H54 (cell line): ENCODE measurements at places on chromosomes 5 and 9.

- DNase-seq, result no peak
Observed at GRCh38 chr5:168135897-168136296, 155.5 kb upstream of the WWC1 start.

- no peak for DNase-seq
Observed at GRCh38 chr9:135224921-135225541, 137.6 kb downstream of the OLFM1 start.

- DNase-seq, result no peak
Observed at GRCh38 chr5:178425621-178426068, 164.5 kb downstream of the COL23A1 start.

DNA sequence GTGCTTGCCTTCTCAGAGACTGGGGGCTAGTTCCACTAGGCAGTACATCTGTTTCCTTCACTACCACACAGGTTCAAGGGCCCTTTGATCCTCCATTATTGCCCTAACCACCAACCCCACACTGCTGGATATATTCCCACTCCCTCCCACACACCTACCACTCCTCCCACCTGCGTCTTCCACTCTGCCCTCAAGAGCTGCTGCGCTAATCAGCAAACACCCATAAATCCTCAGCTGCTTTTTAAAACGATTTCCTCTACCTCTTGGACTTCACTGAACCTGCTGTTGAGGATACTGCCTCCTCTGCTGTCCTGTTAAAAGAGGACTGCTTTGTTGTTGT lies 120.9 kb downstream of the MAPKAP1 start:
- DNase-seq, result no peak

DNA sequence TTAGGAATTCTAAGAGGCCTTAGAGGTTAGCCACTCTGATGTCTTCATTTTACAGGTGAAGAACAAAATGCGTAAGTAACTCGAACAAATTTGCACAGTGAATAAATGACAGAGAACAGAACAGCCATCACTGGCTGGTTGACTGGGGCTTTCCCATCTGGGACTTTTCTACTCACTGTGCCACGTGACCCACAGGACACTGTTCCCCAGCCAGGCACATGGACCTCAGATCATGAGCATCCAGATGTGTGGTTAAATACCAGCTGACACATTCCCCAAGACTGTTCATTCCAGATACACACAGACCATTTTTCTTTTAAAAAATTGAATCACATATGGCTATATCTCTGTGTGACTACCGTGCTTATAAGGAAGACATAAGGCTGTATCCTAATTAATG lies 25.8 kb upstream of the MED10 start:
- no peak for DNase-seq

GRCh38 chr5:133848341-133848811 lies 120.0 kb downstream of the C5orf15 start:
- DNase-seq, result peak; percentile 15

DNA sequence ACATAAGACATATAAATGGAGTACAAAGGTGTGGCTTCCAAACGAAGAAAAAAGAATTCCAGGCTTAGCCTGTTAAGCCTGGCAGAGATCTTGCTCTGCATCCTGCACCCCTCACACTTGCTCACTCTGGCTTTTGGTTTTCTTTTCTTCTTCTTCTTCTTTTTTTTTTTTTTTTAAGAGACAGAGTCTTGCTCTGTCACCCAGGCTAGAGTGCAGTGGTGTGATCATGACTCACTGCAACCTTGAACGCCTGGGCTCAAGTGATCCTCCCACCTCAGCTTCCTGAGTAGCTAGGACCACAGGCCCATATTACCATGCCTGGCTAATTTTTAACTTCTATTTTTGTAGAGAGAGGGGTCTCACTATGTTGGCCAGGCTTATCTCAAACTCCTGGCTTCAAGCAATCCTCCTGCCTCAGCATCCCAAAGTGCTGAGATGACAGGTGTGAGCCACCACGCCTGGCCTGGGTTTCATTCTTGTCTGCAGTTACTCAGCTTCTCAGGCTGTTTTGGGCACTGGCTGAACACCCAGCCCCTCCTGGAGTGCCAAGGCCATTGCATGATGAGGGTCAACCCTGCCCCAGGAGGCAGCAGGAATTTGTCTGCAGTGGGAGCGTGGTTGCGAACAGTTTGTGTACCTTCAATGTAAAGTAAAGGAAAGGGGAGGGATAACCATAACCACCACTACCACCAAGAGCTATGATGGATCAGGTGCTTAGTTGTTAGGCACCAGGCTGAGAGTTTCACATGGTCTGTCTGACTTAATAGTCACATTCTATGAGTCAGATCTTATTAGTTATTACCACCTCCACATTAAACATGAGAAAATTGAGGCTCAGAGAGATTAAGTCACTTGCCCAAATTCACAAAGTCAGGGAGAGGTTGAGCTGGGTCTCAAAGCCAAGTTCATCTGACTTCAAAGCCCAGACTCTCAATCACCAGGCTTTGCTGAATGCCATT lies 219.2 kb upstream of the PANK3 start:
- DNase-seq, result no peak

DNA sequence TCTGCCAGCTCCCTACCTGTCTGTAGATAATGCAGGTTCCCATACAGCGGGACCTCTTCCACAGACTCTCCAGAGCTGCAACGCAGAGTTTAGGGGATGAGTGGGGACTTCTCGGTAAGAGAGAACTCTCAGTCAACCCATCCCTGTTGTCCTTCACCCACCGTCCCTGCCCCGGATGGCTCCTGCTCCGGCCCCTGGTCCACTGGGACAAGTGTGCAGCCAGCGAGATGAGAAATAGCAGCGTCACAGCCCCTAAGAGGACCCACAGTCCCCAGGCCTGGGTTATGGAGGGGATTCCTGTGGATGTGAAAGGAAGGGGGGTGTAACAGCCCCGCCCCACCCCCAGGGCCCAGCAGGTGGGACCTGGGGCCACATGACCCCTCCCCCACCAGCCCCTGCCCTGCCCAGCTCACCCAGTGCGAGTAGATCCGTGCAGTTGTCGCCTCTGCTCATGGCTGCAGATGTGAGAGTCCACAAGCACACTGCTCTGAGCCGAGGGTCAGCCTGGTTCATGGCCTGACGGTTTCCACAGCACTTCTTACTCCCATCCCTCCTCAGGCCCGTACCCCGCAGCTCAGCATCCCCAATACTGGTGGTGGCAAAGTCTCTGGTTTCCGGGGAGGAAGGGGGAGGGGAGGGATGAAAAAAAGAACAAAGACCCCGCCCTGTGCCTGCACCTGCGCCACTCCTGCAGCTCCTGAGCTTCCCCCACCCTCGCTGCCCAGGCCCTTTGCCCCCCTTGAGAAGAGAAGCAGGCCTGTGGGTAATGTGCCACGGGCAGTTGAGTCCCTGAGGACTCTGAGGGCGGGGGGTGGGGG lies at the start of gene SIT1:
Gene SIT1 (minus strand): TSS at position 591 of the 818 bp plus-strand sequence. CDS start 78 bp downstream, at position 513.
- DNase-seq, result no peak

- peak; percentile 13 for DNase-seq
Observed at GRCh38 chr9:19517202-19517942, 108.6 kb downstream of the ACER2 start.

GRCh38 chr5:178519155-178519554 lies 71.0 kb downstream of the COL23A1 start:
- no peak for DNase-seq

GRCh38 chr9:33620738-33621439 lies 96.8 kb downstream of the ANKRD18B start:
- DNase-seq, result peak; percentile 9

GRCh38 chr9:89137542-89138462 lies 40.8 kb downstream of the SHC3 start:
- peak; percentile 62 for DNase-seq

- DNase-seq, result no peak
Observed at GRCh38 chr9:106830527-106831150, 32.3 kb upstream of the ZNF462 start.

DNA sequence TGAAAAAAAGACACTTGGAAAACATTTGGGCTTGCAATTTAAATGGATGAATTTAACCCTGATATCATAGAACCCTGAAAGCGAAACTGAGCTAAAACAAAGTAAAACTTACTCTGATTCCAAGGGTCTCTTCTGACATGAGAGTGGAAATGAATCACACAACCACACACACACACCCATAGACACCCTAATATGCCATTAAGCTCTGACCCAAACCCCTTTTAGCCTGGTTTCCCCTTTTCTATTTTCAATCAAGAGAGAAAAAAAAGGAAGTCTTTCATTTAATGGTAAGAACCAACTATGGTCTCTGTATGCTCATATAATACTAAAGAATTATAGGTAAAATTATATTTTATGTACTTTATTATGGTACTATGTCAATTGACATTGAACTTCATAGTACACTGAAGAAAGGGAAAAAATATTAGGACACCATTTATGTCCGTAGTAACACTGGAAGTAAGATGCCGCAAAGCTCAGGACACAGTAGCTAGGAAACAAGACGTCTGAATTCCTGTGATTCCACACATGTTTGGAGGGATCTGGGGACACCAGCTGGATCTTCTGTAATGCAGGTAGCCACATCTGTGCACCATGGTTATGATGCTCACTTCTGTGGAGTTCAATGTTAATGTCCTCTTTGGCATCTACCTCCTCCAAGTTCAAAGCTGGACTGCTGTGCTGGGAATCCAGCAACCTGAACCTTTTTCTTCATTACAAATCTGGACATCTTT lies 95.8 kb downstream of the PCSK1 start:
- DNase-seq, result no peak

DNA sequence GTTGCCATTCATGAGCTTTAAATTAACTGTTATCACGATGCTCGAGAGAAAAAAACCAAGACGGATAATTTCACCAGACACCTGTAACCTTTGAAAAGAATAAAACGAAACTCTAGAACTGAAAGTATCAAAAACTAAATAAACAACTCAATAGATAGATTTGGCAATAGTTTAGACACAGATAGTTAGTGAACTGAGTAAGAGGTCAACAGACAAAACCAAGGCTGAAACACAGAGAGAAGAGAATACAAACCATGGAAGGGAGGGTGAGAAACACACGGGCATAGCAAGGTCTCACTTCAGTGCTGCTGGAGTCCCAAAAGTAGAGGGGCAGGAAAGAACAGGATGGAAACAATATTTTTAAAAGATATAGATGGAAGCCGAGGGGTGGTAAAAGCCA lies 3.3 kb upstream of the OR2V1 start:
- DNase-seq, result no peak

- DNase-seq, result no peak
Observed at GRCh38 chr9:80305136-80305535, 733.4 kb downstream of the TLE4 start.

GRCh38 chr5:176916337-176916736 lies 17.2 kb upstream of the HK3 start:
- no peak for DNase-seq

GRCh38 chr5:111731638-111732037 lies 25.4 kb downstream of the NREP start:
- no peak for DNase-seq

DNA sequence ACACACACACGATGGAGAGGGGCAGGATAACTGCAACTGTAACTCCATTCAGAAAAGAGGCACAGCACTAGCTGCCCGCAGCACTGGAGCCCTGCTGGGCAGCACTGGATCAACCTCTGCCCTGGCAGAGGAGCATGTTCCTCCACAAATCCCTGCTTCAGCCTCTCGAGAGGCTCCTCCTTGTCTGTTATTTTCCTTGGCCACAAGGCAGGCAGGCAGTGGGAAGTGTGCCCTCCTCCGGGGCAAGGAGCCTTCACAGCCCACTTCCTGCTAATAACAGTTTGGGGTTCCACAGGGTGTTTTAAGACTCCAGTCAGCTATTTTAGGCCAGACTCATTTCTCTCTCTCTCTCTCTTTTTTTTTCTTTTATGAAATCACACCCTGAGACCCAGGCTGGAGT lies 11.8 kb downstream of the FXN start:
- DNase-seq, result no peak

DNA sequence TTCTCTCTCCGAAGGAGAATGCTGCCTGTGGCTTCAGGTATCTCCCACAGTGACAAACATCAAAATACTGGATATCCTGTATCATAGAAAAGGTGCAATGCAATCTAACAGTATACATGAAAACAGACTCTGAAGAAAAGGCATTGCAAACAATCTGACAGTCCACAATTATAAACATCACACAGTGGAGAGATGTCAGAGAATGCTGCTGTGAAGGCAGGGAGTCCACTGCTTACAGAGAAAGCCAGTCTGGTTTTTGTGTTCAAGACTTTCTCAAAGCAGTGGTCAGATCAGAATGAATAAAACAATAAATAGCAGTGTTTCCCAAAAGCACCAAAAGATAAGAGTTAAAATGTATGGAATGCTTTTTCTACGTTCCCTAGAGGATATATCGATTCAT lies 28.7 kb downstream of the TTC23L start:
- DNase-seq, result no peak

DNA sequence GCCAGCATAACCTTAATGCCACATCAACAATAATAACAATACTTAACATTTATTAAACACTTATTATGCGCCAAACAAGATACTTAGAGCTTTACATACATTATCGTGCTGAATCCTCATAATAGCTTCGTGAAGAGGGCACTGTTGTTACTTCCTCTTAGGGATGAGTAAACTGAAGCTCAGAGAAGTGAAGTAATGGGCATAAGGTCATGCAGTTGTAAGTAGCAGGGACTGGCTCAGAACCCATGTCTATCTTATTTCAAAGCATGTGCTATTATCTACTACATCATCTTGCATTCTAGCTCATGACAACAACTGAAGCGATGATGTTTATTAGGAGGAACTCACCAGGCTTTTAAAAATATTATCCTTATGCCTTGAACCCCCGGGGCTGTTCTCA lies 34.9 kb upstream of the PPP3R2 start:
- DNase-seq, result no peak

DNA sequence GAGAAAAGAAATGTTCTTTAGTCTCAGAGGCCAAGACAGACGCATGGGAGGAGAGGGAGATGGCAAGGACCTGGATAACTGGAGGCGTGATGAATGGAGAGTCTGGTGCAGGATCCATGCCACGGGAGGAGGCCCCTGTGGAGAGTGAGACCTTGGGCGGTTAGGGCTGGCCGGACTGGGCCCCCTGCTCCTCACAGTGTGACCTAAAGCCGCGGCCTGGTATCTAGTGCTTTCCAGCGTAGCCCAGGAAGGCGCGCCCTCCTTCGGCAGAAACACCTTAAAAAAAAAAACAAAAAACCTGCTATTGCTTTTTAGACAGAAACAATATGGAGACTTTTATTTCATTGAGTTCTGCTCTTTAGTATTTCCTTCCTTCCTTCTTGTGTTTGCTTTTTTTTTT lies 33.1 kb downstream of the SCGB3A1 start:
- DNase-seq, result no peak

- DNase-seq, result peak; percentile 44
Observed at GRCh38 chr5:170219615-170220014, 13.2 kb upstream of the C5orf58 start.

DNA sequence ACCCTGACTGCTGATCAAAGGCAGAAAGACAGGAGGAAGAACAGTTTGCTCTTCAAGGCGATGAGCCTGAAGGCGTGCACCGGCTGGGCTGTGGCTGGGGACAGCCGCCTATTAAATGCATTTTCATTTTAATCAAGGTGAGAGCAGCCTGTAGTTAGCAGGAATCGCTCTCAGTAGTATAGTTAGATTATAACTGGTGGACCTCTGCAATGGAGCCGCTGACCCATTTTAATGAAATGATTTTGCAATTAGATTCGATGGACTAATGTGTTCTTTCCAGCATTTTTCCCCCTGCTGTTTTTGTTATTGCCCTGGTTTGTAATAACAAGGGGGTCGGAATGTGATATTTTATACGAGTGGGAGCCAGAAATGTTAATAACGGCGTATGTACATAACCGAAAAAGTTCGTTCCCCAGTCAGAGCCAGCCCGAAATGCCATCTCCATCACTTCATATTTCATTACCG lies 185.9 kb upstream of the PANK3 start:
- no peak for DNase-seq

GRCh38 chr5:144201588-144201987 lies 30.9 kb downstream of the KCTD16 start:
- DNase-seq, result no peak

- no peak for DNase-seq
Observed at GRCh38 chr5:87845734-87846133, 422.9 kb downstream of the TMEM161B start.

- DNase-seq, result no peak
Observed at GRCh38 chr5:1419476-1420210, 25.6 kb downstream of the SLC6A3 start.
